Left lung (tissue), 14 donors: ENCODE measurements at places on chromosomes 16 and 17.

DNA sequence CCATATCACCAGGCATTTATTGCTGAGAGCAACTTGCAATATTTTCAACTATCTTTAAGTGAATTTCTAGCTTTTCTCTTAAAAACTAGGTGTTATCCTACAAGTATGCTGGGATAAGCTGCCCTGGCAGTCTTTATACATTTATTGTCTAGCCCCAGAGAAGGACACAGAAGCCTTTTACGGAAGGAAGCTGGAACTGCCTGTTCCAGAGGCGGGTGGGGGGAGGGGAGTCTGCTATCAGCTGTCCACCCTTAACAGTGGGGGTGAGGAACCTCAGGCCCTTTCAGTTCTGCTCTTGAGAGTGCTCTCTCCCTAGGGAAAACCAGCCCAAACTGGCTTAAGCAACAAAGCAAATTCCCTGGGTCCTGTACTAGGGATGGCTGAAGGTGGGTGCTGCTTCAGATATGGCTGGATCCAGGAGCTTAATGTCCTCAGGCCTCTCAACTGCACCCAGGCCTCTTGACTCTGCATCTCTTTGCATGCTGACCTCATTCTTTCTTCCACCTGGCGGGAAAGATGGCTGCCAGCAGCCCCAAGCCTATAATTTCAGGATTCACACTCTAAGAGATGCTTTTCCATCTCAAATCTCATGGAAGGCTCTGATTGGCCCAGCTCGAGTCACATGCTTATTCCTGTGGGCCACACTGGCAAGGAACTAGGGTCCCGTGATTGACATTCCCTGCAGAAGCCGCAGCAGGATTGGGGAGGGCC lies 16.6 kb downstream of the NAGPA start:
- no peak for DNase-seq

- DNase-seq, result no peak
Measured at GRCh38 chr16:67451061-67451703, 20.3 kb downstream of the HSD11B2 start.

DNA sequence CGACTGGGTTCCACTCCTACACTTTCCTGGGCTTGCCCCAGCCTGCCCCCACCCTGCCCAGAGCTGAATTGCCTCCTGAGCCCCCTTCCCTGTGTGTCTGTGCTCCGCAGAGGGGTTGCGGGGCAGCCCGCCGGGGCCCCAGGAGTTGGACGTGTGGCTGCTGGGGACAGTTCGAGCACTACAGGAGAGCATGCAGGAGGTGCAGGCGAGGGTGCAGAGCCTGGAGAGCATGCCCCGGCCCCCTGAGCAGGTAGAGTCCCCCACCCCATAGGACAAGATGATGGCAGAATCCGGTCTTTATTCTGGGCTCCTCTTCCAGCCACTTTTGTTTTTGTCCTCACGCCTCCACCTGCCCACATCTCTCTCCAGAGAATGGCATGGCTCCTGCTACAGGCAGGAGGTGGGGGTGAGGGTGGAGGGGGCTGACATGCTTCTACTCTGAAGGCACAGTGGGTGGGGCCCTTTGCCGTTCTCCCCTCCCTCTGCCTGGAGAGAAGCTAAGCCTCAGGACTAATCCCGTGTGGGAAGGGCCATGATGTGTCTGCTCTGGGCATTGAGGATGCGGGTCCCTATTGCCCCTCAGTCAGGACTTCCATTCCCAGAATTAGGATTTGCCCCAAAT lies 3.5 kb downstream of the ACBD4 start:
- no peak for DNase-seq

- no peak for DNase-seq
Measured at GRCh38 chr17:47732399-47733046, 513 bp upstream of the TBX21 start.

DNA sequence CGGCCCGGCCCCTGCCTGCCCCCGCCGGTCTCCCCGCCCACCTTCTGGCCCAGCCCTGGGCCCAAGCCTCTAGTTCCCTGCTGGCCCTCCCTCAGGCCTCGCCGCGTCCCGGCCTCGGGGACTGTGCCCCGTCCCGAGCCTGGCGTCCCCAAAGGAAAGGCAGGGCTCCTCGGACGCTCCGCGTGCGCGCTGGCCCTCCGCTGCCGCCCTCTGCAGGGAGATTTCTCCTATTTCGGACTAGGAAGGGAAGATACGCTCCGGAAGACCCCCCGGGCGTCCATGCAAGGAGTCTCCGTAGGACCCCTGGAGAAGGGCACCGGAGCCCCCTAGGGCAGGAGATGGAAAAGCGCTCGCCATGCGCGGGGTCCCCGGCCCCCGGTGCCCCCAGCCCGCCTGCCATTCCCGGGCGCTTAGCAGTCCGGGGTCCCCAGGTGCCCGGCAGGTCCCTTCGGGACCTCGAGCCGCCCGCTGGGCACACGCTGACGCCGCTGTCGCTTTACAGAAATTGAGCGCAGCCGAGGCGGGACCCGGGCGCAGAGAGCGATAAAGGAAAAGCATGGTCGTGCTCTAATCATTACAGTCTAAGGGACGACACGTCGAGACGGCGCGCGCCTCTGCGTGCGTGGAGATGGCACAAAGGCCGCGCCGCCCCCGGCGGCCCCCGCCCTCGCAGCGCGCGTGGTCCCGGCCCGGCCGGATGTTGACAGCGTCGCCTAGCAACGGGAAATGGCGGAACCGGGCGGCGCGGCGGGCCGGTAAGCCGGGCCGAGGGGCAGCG lies at the start of gene CCDC40:
CCDC40 (plus strand) TSS at position 706 of the 778 bp plus-strand sequence; CDS start at position 727, 21 bp downstream.
- peak; percentile 88 for DNase-seq

DNA sequence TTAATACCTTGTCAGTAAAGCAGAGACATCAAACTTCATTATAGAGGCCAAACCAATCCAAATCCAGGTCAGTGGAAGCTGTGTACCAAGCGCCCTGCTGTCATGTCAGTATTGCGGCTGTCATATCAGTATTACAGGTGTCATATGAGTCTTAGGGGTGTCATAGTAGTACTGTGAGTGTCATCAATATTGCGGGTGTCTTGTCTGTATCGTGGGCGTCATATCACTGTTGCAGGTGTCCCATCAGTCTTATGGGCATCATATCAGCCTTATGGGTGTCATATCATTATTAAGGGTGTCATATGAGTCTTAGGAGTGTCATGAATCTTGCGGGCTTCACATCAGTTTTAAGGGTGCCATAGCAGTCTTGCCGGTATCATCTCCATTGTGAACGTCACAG lies 6.0 kb upstream of the PRDM7 start:
- DNase-seq, result no peak

GRCh38 chr16:82955741-82956348 lies 329.1 kb downstream of the CDH13 start:
- no peak for DNase-seq

- DNase-seq, result peak; percentile 58
Measured at GRCh38 chr17:44191369-44191768, 4.6 kb downstream of the TMUB2 start.

- DNase-seq, result no peak
Measured at GRCh38 chr17:59848778-59849177, 44.0 kb downstream of the TUBD1 start.

DNA sequence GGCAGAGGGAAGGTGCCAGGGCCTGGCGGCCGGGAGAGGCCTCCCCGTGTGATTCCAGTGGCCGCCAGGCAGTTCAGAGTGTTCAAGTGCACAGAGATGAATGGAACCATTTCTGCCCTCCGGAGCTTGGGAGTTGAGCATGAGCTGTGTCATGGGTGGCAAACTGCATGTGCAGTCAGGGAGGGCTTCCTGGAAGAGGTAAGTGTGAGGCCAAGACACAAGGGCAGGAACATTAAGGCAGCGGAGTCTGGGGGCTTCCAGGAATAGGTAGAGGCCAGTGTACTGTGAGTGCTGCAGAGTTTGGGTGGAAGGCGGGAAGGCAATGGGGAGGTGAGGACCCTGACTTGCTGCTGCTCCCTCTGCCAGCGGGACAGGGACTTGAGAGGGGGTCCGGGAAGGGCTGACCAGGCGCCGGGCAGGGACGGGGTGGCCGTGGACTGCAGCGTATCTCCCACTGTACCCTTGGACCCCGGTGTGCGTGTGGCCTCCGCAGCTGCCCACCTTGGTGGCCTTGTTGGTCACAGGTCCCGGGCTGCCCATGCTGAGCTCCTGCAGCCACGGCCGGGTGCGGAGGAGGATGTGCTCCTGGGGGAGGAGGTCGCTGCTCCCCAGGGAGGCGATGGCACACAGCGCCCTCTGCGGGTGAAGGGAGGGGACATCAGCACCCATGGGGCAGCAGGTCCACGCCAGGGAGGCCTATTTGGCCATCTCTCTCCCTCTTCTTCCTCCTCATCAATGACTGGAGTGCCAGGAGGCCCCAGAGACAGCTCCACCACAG lies 7.5 kb upstream of the CEP131 start:
- no peak for DNase-seq

- DNase-seq, result no peak
Measured at GRCh38 chr16:85146532-85146797, 34.2 kb upstream of the CIBAR2 start.

GRCh38 chr17:29622337-29623282 lies at the start of gene CORO6:
Gene CORO6 (minus strand): TSS chr17:29622912. CDS start chr17:29621421, 1,491 bp downstream.
- peak; percentile 89 for DNase-seq

GRCh38 chr17:78736526-78737079 lies 45.5 kb downstream of the CYTH1 start:
- peak; percentile 92 for DNase-seq

- DNase-seq, result no peak
Measured at GRCh38 chr17:21676281-21677111, 15.8 kb upstream of the KCNJ18 start.

GRCh38 chr17:73625991-73626673 lies 18.1 kb downstream of the SDK2 start:
- no peak for DNase-seq

GRCh38 chr16:5885521-5885920 lies 787.9 kb upstream of the EEF2KMT start:
- no peak for DNase-seq

DNA sequence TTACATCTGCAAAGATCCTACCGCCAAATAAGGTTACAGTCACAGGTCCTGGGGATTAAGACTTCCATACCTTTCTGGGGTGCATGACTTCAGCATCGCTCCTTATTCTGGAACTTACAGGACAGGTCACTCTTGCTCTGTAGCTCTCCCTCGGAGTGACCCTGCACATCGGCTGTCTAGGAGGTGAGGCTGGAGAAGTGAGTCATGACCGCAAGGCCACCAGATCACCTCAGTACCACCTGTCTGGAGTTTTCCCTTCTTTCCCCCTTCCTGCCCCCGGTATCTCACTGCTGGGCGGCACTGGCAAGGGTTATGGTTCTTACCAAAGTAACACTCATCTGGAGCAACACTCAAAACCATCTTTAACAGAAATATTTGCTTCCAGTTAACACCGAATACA lies 374.8 kb downstream of the SLC39A11 start:
- DNase-seq, result no peak

- no peak for DNase-seq
Measured at GRCh38 chr16:1010251-1010650, 28.7 kb downstream of the SOX8 start.

GRCh38 chr17:8294814-8295316 lies 335 bp downstream of the SLC25A35 start:
- DNase-seq, result no peak

DNA sequence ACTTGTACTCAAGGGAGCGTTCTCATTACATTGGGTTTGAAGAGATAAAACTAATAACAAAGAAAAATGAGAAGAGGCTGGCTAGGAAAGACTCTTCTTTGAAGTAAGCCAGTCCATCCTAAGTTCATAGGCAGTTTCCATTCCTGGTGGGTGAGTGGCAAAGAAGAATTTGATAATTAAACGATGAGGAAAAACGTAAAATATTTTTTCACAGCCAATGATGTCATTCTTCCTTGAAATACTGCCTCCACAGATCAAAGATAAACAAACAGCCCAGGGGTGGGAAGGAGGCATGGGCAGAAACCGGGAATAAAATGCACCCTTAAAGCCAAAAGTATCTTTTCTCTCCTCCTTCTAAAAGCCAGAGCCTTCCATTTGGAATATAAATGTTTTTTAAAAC lies 346.6 kb downstream of the PMP22 start:
- no peak for DNase-seq

- no peak for DNase-seq
Measured at GRCh38 chr16:62814891-62815290, 778.7 kb upstream of the CDH8 start.

DNA sequence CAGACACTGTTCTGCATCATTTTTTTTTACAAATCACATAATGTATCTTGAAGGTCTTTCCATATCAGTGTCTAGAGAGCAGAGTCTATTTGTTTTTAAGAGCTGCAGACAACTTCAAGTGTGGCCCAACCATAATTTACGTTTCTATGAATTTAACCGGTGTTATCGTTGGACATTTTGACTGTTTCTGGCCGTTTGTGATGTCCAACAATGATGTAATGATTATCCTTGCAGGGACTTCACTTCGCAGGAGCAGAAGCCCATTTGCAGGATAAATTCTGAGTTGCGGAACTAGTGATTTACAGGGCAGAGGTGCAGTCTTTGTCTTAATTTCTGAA lies 26.9 kb upstream of the HLF start:
- no peak for DNase-seq

GRCh38 chr17:46274238-46274637 lies 20.7 kb upstream of the LRRC37A start:
- DNase-seq, result no peak

DNA sequence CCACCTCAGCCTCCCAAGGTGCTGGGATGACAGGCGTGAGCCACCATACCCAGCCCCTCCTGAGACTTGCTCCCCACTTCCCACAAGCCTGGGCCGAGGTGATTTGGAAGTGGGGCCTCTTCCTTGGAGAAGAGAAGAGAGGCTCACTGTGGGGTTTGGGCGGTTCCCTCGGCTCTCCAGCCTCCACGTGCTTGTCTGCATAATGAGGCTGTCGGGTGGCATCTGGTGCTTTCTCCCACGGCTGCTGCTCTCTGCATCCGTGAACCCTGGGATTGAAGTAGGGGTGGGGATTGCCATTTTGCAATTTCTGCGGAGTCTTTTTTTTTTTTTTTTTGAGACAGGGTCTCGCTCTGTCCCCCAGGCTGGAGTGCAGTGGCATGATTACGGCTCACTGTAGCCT lies 101.4 kb downstream of the RAP1GAP2 start:
- DNase-seq, result no peak

- DNase-seq, result no peak
Measured at GRCh38 chr17:4446326-4447071, 12.8 kb downstream of the SPNS3 start.

DNA sequence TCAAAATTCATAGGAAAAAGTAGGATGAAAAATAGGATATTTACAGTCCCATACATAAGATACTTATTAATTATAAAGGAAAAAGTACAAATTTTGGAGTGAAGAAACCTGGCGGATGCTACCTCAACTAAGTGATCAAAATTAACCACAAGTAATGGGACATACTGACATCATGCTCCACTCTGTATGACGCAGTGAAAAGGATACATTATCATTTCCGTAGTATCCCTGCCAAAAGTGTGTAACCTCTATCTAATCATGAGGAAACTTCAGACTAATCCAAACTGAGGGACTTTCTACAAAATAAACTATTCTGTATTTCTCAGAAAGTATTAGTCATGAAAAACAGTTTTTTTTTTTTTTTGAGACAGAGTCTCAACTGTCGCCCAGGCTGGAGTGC lies 60.5 kb downstream of the TRIM37 start:
- no peak for DNase-seq
